Fibroblast of lung (primary cell): ENCODE measurements at places on chromosomes 6 and 20. TPM values are rescaled to one million over a fixed set of nuclear protein-coding genes. Genes with fewer than 3 reads are reported as not detected.

Gene LPIN3
- 3.0 and 4.7 TPM in 2 replicates for polyA plus RNA-seq

Gene PET117
- polyA plus RNA-seq, result 13.2 and 15.9 TPM in 2 replicates

Gene FKBP1C
- 1.5 and 2.2 TPM in 2 replicates for polyA plus RNA-seq

Gene RSPO4
- not detected in 2 replicates for polyA plus RNA-seq

Gene CRISP3
- not detected in 2 replicates for polyA plus RNA-seq

Gene AGER
- polyA plus RNA-seq, result 0.78 and 0.99 TPM in 2 replicates

Gene RAB32
- polyA plus RNA-seq, result 116 and 121 TPM in 2 replicates

Gene GPLD1
- 0.01 and 0.07 TPM in 2 replicates for polyA plus RNA-seq

Gene RFX6
- polyA plus RNA-seq, result not detected in 2 replicates

Gene RGS17
- polyA plus RNA-seq, result 2.1 and 7.3 TPM in 2 replicates

Gene ZSCAN23
- polyA plus RNA-seq, result 1.1 and 3.8 TPM in 2 replicates

Gene OR2B6
- not detected in 2 replicates for polyA plus RNA-seq

Gene IMPG1
- 0.05 and 0.17 TPM in 2 replicates for polyA plus RNA-seq

Gene ULBP1
- 1.1 and 2.1 TPM in 2 replicates for polyA plus RNA-seq

Gene KHDC1L
- polyA plus RNA-seq, result 0.12 and 0.19 TPM in 2 replicates

Gene VSTM2L
- 0.45 and 0.66 TPM in 2 replicates for polyA plus RNA-seq

Gene PPP1R14C
- not detected in 2 replicates for polyA plus RNA-seq

Gene HLA-G
- polyA plus RNA-seq, result 0.23 and 0.24 TPM in 2 replicates

Gene UBD
- 0.06 TPM in 1 of 2 replicates, not detected in the other for polyA plus RNA-seq

Gene BTN1A1
- polyA plus RNA-seq, result not detected in 2 replicates
